Smooth muscle cell of the brain vasculature (primary cell): ENCODE measurements at places on chromosomes 4 and X.

DNA sequence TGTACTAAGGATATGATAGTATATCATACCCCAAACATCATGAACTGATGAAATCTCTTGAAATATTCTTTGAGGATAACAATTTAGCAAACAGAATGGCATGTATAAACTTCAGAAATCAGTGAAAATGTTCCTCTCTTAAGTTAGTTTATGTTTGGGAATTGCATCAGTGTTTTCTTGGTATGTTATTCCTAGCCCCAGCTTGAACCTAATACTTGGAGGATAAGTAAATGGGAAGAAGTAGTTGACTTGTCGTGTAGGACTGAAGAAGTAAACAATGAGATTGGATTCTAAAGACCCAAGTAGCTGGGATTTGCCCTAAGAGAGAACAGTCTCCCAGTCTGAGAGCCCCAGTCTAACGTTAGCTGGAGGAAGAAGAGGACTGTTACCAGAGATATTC is 355.7 kb downstream of the GALNTL6 start:
- DNase-seq: no peak

GRCh38 chr4:61200187-61200915 is at the start of gene ADGRL3:
ADGRL3 (plus strand) TSS chr4:61200326.
- no peak for DNase-seq

- DNase-seq: no peak
Observed at GRCh38 chr4:8874896-8875680, 3.4 kb upstream of the HMX1 start.

DNA sequence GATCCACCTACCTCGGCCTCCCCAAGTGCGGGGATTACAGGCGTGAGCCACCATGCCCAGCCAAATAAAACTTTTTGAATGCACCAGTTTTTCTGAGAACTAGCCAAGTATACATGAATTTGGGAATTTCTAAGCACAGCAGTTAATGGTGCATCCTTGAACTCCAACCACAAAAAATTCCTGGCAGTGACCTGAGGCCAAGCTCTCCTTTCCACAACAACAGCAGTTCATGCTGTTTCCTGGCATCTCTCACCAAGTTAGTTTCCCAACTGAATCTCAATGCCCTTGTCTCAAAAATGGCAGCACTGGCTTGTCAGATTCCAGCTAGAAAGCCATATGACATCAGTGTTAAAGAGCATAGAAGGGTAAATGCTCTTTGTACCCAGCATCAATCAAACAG is 15.9 kb upstream of the XKRX start:
- DNase-seq: peak; percentile 18

- DNase-seq: no peak
Observed at GRCh38 chrX:140177821-140178220, 212.5 kb upstream of the CXorf66 start.

DNA sequence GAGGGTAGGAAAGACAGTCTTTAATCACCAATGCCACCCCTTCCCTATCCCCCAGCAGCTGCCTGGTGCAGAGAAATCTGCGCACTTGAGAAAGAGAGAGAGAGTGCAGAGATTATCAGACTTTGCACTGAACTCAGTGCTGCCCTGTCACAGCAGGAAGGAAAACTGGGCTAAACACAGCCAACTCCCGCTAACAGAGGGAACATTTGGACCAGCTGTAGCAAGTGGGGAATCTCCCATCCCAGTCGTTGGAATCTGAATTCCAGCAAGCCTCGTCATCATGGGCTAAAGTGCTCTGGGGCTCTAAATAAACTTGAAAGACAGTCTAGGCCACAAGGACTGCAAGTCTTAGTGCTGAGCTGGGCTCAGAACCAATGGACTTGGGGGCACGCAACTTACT is 168.7 kb downstream of the DLG3 start:
- DNase-seq: no peak

DNA sequence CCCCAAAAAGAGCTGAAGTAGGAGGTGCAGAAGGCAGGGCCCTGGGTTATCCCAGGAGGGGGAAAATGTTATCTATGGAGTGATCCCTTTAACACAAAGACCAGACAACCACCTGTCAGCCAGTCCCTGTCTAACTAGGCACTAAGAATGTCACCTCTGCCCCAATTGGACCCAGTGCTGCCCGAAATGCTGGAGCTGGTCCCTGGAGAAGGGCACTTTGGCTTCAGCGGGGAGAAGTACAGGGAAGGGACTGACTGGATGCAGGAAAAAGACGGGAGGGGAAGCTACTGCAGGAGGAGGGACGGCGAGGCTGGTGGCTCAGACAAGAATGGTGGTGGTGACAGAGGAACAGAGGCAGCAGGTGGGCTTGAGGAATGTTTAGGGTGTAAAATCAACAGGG is 17.3 kb downstream of the PHKA2 start:
- no peak for DNase-seq

DNA sequence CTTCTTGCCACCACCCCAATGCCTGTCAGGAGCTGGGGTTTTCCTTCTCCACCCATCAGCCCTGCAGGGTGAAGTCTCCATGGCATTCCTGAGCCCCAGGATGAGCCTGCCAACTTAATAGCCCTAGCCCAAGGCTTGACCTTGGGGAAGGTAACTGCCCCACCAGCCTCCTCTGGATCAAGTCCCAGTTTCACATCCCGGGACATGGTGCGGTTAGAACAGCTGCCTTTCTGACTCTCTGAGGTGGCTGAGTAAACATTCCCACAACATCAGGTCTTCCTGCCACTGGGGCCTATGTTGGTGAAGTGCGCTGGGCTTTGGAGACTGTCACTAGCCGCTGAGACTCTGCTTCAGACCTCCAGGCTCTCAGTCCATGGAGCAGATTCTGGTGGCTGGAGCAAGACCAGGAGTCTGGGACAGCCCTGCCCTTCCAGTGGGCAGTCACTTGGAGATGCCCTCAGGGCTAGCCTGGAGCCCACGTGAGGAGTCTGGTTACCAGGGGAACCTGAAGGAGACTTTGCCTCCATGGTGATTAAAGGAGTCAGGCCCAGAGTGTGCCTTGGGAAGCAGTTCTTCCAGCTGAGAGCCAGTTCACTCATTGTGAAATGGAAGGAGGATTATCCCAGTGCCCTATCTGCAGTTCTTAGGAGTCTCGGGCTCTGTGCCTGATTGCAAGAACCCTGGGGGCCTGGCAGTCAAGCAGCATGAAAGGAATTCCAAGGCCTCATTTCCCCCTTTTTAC is 56.8 kb downstream of the SMIM20 start:
- DNase-seq: no peak

DNA sequence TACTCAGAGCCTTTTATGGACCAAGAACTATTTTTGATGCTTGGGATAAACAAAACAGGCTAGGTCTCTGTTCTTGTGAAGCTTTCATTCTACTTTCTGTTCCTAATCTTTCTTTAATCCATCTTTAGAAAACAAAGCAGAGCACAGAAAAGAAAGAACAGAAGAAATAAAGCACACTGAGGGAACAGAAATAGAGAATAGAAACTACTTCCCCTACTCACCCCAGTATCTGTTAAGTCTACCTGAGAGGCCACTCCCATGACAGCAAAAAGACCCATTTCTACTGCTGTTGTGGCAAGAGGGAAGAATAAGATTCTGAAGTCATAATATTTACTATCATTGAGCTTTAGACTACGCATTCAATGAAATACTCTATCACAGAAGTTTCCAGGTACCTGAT is 9.2 kb downstream of the RFC1 start:
- DNase-seq: no peak

DNA sequence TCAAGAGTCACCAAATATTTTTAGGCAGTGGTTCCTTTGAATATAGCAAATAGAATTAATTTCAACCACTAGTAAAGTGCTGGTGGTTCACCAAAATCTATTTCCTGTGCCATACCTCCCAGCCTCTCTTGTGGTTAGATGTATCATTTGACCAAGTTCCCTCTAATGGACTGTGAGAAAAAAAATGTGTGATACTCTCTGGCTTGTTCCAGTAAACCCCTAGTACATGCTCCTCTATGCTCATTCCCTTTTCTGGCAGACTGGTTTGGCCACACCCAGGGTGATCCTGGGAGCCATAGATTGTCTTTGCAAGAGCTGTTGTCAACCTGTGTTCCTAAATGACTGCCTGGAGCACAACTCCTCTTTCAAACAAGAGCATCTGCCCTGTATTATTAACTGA is 109.5 kb downstream of the FRAS1 start:
- DNase-seq: no peak

- DNase-seq: no peak
Observed at GRCh38 chrX:154738011-154738738, 12.7 kb downstream of the GAB3 start.

- DNase-seq: no peak
Observed at GRCh38 chr4:82611527-82611926, 49.7 kb upstream of the TMEM150C start.

DNA sequence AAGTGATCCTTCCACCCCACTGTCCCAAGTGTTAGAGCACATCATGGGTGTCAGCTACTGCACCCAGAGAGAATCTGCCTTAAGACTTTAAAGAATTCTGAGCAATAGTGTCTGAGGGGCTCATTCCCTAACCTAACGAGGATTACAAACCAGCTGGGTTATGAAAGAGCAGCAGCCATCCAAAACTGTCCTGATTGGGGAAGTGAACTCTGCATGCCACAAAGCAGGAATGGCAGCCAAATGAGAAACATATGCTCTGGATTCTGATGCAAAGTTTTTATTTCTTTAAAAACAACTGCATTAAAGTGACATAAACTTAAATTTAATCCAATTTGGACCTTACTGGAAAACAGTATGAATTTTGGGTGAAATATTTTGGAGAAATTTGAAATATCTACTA is 103.2 kb downstream of the ANXA3 start:
- no peak for DNase-seq

DNA sequence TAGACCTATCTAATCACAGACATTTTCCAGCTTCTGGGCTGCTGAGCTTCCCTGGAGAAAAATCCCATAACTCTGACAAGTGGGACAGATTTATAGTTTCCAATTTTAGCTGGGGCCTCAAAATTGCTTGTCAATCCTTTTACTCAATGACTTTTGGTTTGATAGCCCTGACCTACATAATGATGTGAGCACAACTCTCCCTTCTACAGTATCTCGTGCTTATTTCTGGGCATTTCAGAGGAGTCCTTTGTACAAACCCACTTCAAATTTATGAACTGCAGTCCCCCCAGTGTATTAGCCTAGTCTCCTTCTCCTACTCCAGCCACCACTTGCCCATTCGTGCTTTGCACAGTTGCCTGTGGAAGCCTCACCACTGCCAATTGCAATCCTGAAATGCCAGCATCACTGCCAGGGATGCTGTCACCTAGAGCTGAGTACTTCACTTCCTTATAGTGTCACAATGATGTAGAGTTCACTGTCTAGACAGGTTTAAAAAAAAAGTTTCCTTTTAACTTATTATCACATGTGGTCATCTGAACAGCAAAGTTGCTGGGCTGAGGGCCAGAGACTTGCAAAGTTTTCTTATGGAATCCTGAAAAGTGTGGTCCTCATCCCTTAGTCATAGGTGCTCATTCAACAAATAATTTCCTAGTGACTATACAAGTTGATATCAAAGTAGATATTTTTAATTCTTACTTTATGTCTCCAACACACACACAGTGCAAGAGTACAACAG is 21.2 kb downstream of the TRAM1L1 start:
- DNase-seq: no peak

DNA sequence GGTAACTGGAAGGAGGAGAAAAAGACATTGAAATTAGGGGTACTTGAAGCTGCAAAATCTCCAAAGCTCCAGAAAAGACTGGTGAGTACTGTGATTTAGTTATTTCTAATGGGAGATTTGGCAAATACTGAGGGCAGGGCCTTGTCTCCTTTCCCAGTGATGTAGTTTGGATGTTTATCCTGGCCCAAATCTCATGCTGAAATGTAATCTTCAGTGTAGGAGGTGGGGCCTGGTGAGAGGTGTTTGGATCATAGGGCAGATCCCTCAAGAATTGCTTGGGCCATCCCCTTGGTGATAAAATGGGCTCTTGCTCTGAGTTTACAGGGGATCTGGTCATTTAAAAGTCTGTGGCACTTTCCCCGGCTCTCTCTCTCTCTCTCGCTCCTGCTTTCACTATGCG is 33.1 kb upstream of the GK start:
- DNase-seq: no peak

DNA sequence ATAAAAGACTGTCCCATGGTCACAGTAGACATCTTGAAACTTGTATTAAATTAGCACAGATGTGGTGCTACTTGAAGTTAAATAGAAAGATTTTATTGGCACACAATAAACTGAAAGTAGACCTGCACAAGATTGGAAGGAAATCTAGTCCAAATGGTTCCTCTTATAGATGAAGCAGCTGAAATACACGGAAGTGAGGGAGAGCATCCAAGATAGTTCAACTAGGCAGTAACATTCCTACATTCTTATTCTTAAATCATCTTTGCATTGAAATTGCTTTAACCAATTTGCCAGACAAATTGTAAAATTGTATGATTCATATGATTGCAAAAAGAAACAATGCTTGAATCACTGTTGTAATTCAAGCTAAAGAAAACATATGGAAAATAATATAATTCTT is 87.6 kb upstream of the VCX3B start:
- DNase-seq: no peak

DNA sequence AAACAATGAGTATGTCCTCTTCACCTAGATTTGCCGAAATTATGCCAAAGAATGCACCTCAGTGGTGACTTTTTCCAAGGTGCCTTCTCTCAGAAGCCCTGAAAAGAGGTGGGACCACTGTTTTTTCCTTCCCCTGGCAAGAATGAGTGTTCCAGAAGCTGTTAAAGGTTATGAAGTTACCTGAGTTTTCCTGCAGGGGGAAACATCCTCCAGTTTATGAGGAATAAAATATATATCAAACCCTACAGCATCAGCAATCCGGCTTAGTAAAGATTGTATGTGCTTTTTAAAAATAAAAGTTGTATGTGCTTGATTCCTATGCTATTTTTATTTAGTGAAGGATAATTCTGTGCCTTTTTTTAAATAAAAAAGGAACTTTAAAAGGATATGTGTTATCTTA is 73.3 kb downstream of the RBM46 start:
- no peak for DNase-seq

- DNase-seq: no peak
Observed at GRCh38 chrX:6266041-6266440, 37.4 kb upstream of the NLGN4X start.

- no peak for DNase-seq
Observed at GRCh38 chr4:43348591-43348990, 456.1 kb downstream of the GRXCR1 start.
